Fibroblast of skin of back (primary cell): ENCODE measurements at places on chromosomes 7 and 10.

GRCh38 chr10:71840177-71840957, 10.7 kb downstream of the PSAP start:
- DNase-seq: peak; percentile 98

DNA sequence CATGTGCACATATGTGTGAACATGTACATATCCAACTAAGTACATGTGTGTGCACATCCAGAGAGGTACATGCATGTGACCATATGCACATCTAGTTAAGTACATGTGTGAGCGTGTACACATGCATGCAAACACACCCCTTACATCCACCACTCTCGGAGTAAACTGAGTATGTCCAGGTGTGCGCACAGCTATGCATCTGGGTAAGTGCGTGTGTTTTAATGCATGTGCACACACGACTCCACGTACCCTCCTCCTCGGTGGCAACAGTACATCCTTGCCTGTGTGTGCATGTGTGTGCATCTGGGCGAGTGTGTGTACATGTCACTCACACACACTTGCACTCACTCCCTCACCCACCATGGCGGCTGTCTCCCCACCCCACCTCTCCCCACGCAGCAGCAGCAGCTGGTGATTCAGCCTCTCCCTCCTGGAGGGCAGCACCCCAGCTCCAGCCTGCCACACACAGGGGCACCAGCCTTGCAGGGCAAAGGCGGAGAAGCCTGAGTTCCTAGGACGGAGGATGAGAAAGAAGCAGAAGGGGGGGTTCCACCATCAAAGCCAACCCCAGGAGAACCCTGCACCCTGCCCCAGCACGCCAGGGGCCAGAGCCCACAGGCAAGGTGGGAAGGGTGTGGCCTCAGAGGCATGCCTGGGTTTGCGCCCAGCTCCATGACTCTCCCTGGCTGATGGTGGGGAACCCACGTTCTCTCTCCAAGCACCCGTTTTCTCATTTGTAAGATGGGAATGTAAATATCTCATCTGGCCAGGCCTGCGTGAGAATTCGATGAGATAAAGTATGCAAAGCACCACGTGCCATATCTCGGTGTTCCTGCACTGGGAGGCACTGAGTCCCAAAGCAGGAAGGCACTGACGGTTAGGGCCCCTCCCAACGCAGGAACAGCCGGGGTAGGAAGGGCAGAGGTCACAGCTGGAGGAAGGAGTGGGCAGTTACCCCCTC, 27.7 kb upstream of the DNAAF5 start:
- no peak for DNase-seq

DNA sequence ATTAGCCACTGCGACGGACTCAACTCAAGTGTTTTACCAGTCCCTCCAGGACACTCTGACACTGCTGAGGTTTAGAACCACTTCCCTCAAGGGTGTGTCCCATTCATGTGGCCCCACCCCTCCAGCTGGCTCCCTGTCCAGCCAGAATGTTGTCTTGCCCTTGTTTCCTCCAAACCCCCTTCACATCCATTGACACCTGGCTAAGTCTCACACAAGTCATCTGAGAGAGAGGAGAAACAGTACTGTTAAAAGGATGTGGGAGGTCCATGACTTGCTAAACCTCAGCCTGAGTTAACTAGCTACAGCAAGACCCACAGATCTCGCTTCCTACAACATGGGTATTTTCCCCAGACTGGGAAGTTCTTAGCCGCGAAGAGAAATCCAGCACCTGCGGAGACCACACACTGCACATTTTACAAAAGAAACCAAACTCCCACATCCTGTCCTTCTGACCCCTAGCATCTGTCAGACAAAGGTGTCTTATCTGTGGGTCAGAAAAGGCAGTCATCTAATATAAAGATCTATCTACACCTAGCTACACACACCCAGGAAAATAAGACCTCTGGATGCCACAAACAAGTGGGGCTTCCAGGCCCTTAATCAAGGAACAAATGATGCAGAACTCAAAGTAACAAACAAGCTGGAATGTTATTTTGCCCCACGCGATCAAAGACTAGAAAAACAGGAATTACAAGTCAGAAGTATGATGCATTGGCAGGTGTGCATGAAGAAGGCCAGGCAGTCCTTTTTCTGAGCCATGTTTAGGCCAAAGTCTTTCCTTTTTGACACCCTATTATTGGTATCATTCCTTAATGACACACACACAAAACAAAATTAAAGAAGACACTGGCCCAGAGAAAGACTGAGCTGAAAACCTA, 13.9 kb downstream of the OSBPL3 start:
- DNase-seq: no peak

- DNase-seq: no peak
Observed at GRCh38 chr7:40569326-40569725, 434.5 kb downstream of the SUGCT start.

DNA sequence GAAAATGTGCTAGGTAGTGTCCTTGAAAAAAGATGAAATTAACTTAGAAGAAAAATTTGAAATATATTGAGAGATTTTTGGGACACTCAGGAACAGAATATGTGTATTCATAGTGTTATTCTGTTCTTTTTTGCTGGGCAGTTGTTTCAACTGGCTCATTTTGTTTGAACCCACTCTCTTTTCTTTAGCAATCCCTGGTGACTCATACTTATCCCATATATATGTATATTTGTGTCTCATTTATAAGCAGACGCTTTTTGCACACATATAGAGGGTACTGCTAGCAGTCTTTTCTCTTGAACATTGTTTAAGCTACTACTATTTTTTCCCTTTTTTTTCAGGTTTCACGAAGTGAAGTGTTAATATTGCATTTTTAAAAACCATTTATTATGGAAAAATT, 1.9 kb downstream of the EXOC6 start:
- DNase-seq: no peak
